ENCODE measurements at places on chromosomes 7 and 10.

DNA sequence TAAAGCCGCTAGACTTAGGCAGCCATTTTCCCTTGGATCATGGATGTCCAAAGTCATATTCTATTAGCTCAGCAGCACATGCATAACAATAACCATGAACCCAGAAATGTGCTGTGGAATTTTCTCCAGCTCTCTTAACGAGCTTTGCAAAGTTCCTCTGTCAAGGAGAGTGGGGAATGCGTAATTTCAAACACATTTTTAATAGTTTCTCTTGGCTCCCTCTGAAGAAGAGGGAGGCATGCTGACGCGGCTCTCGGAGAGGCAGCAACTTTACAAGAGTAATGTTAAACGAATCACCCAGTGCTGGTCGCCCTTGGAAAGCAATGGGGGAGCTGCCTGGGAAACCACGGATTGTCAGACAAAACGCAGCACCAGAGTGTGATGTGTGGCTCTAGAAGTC is 114.8 kb downstream of the RAB18 start:
- no peak for DNase-seq

DNA sequence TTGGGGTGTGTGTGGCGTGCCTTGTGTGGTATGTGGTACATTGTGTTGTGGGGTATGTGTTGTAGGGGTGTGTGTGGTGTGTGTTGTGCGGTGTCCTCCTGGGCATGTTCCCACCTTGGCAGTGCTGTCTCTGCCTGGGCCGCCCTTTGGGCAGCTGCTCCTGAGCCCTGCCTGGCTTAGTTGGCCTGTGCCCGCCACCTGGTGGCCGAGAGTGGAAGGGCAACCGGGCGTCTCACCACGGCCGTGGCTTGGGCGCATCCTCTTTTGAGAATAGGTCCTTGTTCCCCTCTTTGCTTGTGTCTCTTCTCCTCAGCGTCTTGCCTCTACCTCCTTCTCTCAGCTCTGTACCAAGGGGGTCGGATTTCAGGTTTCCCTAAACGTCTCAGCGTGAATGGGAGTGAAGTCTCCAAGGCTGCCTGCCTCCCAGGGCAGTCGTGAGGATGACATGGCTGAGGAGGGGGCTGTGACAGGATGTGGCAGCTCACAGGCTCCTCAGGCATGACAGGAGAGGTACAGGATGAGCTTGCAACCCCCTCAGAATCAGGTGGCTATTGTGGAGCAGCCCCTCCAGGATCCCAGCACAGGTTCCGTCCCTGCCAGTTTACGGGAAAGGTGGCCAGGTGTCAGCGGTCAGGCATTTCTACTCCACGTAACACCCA is 98.4 kb upstream of the PODXL start:
- DNase-seq = peak; percentile 59

DNA sequence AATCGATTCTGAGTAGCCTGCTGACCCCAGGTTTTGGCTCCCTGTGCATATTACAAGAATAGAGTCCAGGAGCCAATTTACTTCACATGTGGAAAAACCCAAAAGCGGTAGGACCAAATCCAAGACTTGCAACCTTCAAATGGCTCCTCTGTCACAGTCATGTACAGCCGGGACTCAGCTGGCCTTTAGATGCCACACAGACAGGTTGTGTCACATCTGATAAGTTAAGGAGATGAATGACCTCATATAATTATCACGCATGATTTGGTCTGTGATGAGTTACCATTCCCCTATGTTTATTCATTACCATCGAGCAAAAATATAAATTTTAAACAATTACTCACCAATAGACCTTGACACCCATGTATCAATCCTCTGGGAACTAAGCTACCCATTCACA is 14.2 kb downstream of the CACNA2D1 start:
- DNase-seq = no peak

DNA sequence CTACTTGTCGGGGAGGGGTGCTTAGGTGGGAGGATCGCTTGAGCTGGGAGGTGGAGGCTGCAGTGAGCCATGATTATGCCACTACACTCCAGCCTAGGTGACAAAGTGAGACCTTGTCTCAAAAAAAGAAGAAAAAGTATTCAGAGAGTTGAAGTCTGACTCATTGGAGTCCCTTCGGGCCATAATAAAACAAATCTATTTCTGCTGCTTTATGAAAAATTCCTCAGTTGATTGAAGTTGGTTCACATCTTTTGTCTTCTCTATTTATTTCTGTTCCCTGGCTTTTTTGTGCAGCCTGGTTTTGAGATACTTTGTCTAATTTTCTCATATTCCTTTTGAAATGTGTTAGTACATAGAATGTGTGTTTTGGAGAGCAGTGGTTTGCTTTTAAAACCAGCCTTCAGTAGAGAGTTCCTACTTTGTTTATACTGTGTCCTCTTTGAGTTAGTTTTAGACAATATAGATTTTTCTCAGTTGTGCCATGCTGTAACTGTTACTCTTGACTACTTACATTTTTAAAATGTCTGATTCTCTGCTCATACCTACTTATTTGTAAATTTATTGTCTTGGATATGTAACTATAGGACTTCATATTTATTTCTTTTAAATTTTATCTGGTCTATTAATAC is 36.7 kb downstream of the LUC7L2 start:
- no peak for DNase-seq

DNA sequence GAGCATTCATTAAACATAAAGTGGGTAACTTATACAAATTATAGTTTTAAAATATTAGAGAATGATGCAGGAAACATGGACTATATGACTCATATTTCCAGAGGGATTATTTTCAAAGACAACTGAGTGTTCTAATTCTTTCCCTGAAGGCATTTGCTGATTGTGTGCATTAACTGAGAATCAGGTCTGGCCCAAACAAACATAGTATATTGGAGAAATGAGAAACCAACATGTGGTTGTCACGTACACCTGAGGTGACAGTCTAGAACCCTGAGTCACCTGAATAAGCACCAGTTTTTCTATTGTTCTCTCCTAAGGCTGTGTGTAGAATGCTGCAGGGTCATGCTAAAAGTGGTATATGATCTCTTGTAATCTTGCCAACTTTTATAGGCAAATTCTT is 1125.7 kb downstream of the XPNPEP1 start:
- DNase-seq = no peak

DNA sequence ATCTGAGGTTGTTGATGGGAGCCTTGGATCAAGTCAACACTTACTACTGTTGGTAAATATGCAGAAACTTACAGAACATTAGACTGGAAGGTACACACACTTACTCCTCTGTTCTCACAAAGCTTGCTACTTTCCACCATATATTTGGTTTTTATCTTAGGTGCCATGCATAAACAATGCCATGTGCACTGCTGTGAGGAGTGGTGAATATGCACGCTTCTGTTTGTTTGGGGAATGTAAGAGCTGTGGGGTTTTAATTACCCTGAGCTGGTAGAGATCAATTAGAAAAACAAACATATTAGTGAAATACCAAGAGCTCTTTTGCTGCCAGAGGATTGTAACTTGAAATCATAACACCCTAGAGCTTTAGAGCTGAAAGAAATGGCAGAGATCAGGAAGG is 79.8 kb upstream of the ARID5B start:
- DNase-seq = no peak

- DNase-seq = no peak
Observed at GRCh38 chr7:45646207-45646821, 72.1 kb downstream of the ADCY1 start.

- DNase-seq = no peak
Observed at GRCh38 chr10:125174360-125174759, 14.0 kb upstream of the CTBP2 start.

DNA sequence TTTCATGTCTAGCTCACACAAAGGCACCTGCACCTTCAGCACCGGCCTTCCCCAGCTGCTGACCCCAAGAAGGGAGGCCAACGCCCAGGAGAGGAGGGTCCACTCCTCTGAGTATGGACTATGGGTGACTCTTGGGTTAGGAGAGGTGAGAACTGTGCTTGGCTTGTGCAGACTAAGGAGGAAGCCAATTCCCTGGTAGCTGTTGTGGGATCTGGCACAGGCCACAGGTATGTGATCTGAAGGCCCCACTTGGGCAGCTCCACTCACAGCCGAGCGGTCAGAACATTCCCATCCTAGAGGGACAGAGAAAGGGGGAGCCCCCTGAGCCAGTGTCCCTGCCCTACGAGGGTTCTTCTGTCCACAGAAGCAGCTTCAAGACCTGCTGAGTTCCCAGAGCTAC is 52.8 kb upstream of the FIGNL1 start:
- no peak for DNase-seq

- DNase-seq = no peak
Observed at GRCh38 chr7:2936891-2937580, 92.9 kb upstream of the GNA12 start.

- DNase-seq = no peak
Observed at GRCh38 chr10:129962872-129963640, 1.0 kb downstream of the EBF3 start.

DNA sequence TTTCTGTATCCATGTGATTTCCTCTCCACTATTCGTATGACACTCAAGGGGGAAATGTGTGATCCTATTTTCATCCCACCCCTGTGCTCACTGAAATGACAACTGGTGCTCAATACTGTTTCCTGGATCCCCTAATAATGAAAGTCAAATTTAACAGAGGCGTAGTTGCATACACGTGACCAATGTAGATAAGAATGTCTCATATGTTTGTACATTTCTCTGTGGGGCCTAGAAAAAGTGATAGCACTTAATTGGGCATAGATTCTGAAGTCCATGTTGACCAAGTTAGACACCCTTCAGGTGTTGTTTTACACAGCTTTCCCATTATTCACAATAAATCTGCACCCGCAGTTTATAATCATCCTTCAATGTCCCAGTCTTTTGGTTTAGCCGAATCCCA is 59.1 kb downstream of the JAZF1 start:
- no peak for DNase-seq

- DNase-seq = no peak
Observed at GRCh38 chr10:10330418-10330817, 687.3 kb upstream of the CELF2 start.
